T-helper 17 cell (primary cell): ENCODE measurements at places on chromosomes 5 and 9. TPM values are rescaled to one million over a fixed set of nuclear protein-coding genes. Genes with fewer than 3 reads are reported as not detected.

The NDUFS4 gene
- total RNA-seq = 24.4 TPM

DNA sequence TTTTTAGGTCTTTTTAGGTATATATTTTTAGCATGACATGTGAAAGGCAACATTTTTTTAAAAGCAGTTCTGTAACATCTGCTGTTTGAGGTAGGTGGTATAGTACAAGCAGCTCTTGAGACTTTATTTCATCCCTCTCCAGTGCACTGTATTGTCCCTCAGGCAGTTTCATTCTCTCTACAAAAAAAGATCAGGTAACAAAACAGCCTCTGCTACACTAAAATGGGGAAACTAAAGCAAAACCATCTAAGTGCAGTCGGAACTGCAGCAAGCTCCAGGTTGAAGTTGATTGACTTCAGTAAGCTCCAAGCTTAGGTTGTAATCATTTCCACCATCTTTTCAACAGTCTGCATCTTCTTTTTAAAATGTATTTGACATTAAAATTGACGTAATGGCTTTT lies 195.6 kb downstream of the DEPDC1B start:
- DNase-seq = no peak

GRCh38 chr5:123835421-123835820 lies 323.4 kb downstream of the CSNK1G3 start:
- no peak for DNase-seq

DNA sequence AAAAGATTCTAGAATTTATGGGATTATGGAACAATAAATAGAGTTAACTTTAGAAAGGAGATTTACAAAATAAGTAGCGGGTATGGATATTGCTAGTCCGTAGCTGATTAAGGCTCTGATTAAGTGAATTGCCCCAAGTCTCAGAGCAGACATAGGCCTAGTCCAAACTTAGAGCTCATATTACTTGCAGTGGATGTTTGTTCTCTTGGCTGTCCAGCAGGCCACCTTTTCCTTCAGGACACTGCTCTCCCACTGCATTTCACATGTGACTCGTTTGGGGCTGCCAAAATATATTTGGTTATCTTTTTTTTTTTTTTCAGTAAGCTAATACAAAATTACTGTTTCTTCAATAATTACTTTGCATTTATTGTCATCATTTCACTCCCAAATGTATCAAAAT lies 76.6 kb downstream of the ARRDC3 start:
- no peak for DNase-seq

The TMOD1 gene
- total RNA-seq = 0.86 TPM

GRCh38 chr5:135310328-135310989 lies 88.6 kb downstream of the MACROH2A1 start:
- no peak for DNase-seq

- no peak for DNase-seq
Measured at GRCh38 chr5:170121321-170121720, 15.6 kb downstream of the FOXI1 start.
